A549 treated with CpdA at 1 μM for 4 hours (cell line): ENCODE measurements at places on chromosomes 11 and 22. TPM values are rescaled to one million over a fixed set of nuclear protein-coding genes. Genes with fewer than 3 reads are reported as not detected.

Gene KRTAP5-9
- 0.05 to 0.12 TPM in 2 of 5 replicates, not detected in the others for total RNA-seq

Gene C11orf87
- 0.01 to 0.03 TPM (median 0.02 TPM) in 3 of 5 replicates, not detected in the others for total RNA-seq

Gene CALCA
- 0.03 TPM in 1 of 5 replicates, not detected in the others for total RNA-seq

Gene CBX7
- total RNA-seq: 0.79 to 1.5 TPM (median 1.2 TPM) in 5 replicates

Gene PRDM11
- total RNA-seq: 6.9 to 8.3 TPM (median 7.4 TPM) in 5 replicates

Gene KIAA1671
- 7.0 to 10.8 TPM (median 8.6 TPM) in 5 replicates for total RNA-seq
